Activated naive CD4-positive, alpha-beta T cell treated with Interleukin-2 at 50 U/mL for 16 hours (primary cell): ENCODE measurements at places on chromosomes 6 and 20.

GRCh38 chr6:137581019-137581707 is 87.0 kb upstream of the OLIG3 start:
- no peak for DNase-seq

GRCh38 chr20:51526754-51527153 is 15.8 kb downstream of the NFATC2 start:
- DNase-seq: no peak

- DNase-seq: no peak
Measured at GRCh38 chr6:76453270-76453669, 380.8 kb upstream of the IMPG1 start.

GRCh38 chr20:24376311-24377099 is 92.9 kb upstream of the SYNDIG1 start:
- DNase-seq: no peak

DNA sequence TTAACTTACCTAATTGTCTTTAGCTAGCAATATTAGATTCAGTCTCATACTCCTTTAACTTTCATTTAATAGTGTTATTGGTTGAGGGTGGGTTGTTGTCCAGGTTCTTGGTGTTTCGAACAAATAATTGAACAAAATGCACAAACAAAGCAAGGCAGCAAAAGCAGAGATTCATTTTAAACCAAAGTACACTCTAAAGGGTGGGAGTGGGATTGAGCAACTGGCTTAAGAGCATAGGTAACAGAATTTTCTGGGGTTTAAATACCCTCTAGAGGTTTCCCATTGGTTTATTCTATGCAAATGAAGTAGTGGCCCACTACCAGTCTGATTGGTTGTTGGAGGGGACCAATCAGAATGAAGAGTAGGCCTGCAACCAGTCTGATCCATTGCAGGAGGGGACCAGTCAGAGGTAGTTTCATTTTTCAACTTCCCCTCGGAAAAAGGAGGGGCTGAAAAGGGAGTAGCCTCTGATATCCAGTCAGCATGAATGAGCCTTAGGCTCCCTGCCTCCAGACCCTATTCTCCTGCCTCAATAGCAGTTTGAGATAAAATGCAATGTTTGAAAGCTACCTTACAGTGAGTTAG is 26.3 kb upstream of the RAB23 start:
- no peak for DNase-seq

- DNase-seq: no peak
Measured at GRCh38 chr6:145119081-145119480, 616.2 kb downstream of the EPM2A start.

DNA sequence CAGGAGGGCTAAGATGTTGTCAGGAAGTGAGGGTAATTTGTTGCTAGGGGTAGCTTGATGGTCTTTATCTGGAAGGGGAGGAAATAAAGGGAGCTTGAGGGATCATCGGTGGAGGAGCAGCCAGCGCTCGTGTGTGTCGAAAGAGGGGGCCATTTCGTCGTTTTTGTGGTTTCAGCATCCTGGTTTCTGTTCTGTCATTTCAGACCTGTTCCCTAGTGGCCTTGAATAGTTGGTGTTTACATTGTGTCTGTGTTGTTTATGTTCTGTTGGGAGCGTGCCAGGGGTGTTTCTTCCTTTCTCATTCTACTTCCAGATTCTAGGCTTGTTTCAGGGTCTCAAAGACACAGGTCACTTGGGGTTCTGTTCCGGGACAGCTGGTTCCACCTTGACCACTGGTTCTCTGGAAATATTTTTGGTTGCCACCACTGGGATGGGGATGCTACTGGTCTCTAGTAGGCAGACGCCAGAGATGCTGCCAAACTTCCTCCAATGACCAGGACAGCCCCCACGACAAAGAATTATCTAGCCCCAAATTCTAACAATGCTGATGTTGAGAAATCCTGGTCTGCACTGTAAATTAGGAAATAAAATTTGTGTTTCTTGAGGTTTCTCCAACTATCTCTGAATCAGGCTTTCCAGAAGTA is 113.9 kb upstream of the NAA20 start:
- DNase-seq: no peak

GRCh38 chr6:129681913-129682205 is 28.1 kb downstream of the ARHGAP18 start:
- no peak for DNase-seq

DNA sequence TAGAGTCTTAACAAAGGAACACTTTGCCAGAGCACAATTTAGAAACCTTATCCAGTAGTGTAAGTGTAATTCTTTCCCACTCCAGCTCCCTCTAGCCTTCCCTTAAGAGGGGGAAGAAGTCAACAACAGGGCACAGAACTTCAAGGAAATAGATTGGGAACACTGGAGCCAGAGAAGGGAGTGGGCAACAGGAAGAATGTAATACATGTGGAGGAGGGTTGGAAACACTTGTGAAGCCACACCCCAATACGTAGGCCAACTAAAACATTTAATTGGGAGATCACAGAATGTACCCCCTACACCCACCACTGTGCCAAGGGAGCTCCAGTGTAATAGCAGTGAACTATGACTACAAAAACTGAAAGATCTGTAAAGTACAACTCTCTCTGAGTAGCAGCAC is 735.7 kb upstream of the HS3ST5 start:
- DNase-seq: no peak

DNA sequence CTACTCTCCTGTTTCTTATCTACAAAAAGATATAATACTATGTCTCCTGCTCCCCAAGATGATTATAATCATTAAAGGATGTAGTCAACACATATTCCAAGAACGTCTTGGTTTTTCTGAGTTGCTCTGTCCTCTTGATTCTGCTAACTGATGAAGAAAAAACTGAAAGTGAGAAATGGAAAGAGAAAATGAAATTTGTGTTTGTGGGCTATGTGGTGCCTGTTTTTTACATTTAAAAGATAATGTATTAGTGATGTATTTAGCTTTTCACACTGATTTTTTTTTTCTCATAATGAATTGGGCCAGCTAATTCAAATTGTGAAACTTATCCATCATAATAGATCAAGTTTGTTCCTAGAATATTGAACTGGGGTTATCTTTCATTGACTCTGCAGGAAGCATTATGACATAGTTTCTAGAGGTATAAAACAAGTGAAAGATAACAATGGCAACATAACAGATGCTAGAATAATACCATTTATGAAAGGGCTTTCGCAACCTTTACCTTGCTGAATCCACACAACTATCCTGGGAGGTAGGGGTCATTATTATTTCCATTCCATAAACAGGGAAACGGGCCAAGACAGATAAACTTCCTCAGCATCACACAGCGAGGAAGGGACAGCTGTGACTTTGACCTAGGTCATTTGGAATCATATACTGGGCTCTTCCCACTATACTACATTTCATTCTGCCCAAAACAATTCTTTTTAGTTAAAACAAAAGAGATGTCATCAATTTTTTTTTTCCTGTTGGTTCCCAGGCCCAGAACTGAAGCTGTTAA is 336.7 kb downstream of the GJA1 start:
- DNase-seq: no peak

DNA sequence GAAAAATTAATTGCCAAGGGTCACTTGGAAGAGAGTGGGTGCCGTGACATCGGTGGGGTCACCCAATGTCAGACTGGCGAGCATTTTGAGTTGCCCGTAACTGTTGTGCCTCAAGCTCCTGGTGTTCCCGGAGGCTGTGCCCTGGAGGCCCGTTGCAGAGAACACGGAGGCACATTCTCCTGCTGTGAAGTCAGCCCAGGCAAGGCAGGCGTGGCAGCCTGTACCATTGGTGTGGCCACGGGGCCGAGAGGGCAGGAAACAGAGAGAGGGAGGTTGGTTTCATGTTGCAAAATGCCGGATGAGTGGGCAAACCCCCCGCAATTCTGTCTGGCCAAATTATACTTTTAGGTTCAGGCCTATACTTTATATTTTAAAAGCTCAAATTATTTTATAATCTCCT is 81.2 kb downstream of the THBS2 start:
- DNase-seq: no peak

GRCh38 chr20:22489626-22490286 is 94.6 kb downstream of the FOXA2 start:
- no peak for DNase-seq

GRCh38 chr6:116450185-116450710 is 10.9 kb upstream of the CALHM6 start:
- no peak for DNase-seq

DNA sequence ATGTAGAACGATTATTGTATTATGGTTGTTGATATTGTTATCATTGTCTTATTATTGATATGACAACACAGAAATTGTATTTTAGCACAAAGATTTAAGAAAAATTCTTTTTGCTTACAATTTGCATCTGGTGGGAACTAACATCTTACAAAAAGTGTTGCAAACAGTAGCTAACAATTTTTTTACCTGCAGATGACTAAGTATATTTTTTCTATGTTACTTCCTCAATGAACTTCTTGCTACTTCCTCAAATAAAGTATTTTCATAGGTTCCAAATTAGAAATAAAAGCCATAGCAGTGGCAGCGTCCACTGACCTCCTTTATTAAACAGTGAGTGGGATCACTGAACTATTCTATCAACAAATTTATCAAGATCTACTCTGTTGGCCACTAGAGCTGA is 847.0 kb downstream of the PHF3 start:
- no peak for DNase-seq

DNA sequence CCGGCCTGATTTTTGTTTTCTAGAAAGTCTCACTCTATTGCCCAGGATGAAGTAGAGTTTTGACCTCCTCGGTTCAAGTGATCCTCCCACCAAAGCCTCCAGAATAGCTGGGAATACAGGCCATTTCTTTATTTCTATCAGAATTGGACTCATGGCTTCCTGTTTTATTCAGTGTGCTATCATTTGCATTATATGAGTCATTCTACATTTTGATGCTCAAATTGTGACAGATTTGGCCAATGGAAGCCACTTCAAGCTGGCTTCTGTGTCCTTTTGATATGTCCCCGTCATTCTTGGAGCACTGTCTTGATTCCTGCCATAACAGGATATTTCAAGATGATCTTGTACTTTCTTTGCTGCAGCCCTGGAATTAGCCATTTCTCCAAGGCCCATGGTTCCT is 75.1 kb downstream of the CNBD2 start:
- no peak for DNase-seq

- peak; percentile 43 for DNase-seq
Measured at GRCh38 chr6:85354761-85355618, 94.9 kb upstream of the NT5E start.

DNA sequence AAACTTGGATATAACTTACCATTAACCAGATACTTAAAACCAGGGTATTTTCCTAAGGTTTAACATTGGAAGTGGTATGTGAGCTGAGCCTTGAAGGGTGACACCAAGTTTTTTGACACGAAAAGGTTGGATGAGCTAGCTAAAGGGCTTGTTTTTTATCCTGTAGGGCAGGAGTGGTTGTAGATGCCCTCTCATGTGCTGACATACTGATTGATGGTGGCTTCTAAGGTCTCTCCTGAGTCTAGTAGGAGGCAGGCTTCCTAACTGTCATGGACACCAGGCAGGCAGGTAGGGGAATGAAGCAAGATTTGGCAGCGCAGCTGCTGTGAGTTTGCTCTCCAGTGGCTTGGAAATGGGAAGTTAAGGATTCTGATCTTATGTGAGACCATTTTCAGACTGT is 66.1 kb downstream of the FOXO3 start:
- DNase-seq: no peak

GRCh38 chr6:81534934-81535465 is 217.5 kb downstream of the TENT5A start:
- DNase-seq: no peak

- DNase-seq: no peak
Measured at GRCh38 chr20:43963233-43963632, 48.6 kb downstream of the TOX2 start.

DNA sequence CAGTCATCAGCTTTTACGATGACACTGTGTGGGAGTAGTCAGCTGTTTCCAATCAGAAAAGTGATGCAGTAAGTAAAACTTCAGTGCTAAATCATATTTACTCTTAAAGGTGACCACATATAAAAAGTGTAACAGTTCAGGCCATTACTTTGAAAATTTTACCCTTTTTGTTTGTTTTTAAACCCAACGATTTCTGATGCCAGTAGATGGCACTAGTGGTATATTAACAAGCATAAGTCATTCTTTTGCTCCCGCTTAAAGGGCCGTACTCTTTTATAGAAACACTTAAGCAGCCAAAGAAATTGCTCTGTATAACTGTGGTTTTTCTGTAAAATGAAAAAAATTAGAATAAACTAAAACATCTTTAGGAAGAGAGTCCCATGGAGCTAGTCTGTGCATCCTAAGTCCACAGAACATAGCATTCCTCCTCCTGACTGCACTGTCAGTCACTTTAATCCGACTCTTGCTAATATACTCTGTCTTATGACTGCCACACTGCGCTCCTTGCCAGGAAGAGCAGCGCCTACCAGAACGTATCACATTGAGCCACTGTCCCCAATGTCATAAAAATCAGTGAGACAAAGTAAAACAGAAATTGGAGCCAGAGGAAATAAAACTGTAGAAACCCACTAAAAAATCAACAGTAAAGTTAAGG is 25.0 kb downstream of the HEBP2 start:
- DNase-seq: no peak

DNA sequence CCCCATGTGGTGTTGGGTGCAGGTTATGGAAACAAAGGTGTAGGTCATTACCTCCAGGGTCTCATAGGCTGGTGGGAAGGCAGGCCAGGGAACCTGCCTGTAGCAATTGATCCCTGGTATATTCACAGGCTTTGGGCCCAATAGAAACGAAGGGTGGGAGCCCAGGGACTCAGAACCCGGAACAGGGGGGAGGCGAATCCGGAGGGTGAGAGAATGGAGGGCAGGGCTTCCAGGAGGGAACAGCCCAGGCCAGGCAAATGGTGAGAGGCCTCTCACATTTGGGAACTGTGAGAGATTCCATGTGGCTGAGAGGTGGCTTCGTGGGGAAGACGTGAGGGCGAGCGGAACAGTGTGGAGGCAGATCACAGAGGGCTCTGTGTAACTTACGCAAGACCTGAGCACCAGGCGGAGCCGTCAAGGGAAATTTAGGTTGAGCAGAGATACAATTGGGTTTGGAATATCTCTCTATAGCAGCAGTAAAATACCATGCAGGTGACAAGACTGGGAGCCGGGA is 267.1 kb downstream of the ERMARD start:
- no peak for DNase-seq

DNA sequence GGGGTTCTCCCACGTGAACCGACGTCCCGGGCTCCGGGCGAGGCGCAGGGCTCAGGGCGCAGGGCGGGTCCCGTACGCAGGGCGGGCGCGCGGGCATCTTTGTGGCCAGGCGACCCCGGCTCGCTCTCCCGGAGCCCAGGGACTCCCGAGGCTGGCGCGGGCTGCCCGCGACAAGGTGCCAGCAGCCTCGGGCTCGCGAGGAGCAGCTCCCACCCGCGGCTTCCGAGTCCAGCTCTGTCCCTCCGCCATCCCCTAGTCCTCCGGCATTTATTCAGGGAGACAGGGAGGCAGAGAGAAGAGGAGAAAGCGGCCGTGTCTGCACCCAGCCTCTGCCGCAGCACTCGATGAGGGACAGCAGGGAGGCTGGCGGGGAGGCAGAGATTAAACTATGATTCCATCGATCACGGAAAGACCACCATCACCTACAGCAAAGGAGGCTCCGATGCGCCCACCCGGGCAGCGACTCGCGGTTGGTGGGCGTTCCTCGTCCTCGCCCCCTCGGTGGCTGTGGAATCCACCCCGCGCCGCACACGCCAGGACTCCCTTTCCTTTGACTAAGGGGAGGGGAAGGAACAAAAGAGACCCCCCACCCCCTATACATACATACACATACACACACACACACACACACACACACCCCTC is 1.1 kb downstream of the RGS17 start:
- no peak for DNase-seq
